ENCODE measurements at places on chromosomes 6 and 20. TPM values are rescaled to one million over a fixed set of nuclear protein-coding genes. Genes with fewer than 3 reads are reported as not detected.
A peak's percentile ranks its signal among the peaks of the same experiment; 100 is the strongest.

GRCh38 chr6:143842461-143842901 lies 657 bp upstream of the LTV1 start:
- peak; percentile 55 for ATAC-seq

DNA sequence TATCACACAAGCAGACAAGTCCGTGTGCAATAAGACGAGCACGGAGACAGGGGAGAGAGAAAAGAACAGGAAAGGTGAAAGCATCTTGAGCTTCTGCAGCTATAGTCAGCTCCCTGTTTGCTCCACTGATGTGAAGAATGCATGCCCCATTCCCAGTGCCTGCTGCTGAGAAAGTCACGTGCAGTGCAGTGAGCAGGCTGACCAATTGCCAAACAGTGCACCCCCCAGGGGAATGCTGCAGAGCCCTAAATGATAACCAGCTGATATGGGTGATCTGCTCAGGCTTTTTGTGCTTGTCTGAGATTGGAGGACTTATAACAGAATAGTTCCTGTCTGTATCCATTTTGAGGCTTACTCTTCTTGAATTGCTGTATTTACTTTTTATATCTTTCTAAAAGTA lies 121.5 kb downstream of the PACRG start:
- ATAC-seq: peak; percentile 73

DNA sequence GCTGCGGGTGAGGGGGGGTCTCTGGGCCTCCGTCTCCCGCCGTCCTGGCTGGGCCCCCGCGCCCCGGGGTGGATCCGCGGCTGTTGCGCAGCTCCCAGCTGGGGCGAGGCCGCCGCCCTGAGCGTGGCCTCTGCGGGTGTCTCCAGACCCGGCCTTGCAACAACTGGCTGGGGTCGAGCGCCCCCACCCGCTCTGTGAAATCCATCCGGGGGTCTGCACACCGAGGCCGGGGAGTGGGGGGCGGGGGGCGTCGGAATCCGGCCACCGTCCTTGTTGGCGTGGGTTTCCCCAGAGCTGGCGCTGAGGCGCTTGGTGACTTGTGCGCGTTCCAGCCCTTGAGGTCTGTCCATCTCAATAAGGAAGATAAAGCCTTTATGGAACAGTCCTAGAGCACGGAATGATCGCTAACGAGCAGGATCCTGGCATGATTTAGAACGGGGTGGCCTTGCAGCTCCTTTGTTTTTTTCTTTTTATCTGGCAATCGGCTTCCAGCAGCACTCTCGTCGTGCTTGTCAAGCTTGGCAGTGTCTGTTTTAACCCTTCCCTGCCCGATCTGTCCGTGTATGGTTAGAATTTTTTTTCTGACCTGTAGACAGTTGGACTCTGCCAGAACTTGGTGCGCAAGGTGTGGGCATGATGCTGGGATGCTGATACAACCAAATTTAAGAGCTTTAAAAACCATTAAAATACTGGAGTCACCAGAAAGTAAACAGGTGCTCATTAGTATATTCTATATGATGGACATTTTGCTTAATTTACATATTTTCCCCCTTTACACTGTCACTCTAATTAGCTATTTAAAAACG lies 675 bp downstream of the DSTN start:
- ATAC-seq: peak; percentile 60

DNA sequence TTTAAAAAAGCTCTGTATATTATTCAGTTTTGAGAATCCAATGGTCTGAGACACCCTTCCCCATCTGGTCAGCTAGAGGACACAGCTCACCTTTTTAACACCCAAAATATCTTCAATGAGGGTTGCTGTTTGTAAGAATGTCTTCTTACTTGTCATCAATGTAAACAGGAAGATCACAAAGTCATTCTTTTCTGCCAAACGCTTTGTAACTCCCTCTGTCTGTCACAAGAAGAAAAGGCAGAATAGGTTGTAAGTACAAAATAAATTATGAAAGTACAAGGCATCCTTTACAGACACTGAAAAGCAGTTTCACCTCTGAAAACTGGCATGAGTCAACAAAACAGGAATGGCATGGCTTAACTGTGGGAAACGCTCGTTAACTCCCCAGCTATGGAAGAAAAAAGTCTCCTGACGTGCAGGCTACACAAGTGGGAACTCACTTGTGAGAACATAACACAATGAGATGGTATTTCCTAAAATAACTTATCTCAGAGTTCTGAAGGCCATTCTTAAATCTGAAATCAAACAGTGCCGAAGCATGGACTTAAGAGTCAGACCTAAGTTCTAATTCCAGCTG lies 42.7 kb downstream of the TRPC4AP start:
- no peak for ATAC-seq

DNA sequence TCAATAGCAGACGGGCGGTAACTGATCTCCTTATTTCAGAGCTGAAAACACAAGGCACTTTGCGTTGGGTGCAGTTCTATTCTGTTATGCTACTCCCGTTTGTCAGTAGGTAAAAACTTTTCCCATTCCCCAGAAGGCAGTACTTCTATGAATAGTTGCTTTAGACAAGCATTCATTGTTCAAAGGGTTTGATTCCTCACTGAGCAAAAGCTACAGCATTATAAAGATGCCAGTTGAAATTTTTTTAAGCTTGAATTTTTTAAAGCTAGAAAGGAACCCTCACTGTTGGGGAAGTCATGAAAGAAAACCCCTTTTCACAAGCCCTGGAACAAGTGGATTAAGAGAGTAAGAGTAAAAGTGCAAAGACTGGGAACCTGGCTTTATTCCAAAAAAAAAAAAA lies 42.3 kb downstream of the FUT9 start:
- peak; percentile 64 for ATAC-seq

DNA sequence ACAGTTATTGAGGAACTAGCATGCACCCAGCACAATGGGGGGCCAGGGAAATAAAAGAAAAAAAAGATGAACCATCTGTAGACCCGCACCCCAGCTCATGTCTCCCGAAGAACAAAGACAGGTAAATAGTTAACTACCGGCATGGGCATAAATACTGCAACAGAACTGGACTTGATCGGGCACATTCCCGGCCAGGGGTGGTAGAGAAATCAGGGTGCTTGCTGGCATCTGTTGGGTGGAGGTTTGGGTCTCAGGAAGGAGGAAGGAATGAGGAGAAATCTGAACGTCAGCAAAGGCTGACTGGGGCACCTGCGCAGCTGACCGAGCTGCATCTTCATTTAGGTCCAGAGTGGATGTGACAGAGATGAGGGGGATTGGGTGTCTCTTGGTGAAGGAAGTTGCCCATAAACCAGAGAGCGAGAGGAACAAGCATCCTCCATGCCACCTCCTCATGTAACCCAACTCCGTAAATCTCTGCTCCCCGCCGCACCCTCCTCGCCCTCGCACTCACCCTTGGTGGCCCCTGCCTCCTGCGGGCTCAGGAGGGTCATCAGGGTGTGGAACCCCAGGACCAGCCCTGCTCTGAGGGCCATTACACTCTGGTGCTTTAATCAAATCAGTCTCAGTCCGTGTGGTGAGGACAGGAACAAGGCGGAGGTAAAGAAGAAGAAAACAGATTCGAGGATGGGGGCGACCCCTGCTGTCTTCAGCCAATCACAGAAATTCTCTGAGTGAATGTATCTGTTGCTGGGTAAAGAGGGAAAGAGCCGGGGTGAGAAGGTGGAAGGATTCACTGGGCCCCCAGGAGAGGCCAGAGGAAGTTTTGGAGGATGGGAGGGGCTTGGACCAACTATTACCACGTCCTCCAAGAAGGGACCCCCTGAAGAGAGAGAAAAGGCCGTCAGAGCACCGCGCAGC lies at the start of gene HLA-DOA:
TSS of gene HLA-DOA (minus strand) at position 648 of the 918 bp plus-strand sequence.
- no peak for ATAC-seq

Gene BPI
- not detected for total RNA-seq

DNA sequence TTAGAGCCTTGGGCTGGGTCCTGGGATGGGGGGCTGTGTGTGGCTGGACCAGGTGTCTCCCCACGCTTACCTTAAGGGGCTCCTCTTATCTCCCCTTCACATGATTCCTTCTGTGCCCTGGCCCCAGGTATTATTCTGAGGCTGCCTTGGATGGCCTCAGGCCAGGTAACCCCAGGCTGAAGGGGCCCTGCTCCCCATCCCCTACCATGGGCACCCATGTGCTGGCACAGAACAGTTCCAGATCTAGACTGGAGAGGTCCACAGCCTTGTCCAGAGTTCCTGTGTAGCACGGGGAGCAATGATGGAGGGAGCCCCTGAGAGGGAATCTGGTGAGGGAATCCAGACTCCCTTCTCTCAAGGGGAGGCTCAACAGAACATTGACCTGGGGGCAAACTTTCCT lies 32.1 kb downstream of the MOCS1 start:
- no peak for ATAC-seq

GRCh38 chr6:1510239-1510638 lies 99.5 kb upstream of the FOXC1 start:
- no peak for ATAC-seq

- ATAC-seq: peak; percentile 57
Measured at GRCh38 chr6:149560736-149561135, 5.4 kb upstream of the GINM1 start.

Gene CALHM5
- total RNA-seq: 1.2 TPM

Gene TSBP1
- total RNA-seq: 0.41 TPM

DNA sequence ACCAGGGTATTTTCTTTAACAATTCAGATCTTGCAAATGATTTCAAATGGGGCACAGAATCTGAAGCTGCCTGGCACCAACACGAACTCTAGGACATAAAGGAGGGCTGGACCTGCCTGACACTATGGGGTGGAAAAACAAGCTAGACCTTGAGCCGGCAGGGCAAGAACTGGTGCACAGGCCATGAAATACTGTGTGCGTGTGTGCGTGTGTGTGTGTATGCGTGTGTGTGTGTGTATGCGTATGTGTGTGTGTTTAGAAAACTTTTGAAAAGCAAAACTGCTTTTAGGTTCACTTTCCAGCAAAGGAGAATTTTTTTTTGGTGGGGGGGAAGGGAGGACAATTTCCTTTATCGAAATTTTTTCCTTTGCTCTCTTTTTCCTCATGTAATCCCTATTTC lies 11.9 kb upstream of the QKI start:
- ATAC-seq: no peak

DNA sequence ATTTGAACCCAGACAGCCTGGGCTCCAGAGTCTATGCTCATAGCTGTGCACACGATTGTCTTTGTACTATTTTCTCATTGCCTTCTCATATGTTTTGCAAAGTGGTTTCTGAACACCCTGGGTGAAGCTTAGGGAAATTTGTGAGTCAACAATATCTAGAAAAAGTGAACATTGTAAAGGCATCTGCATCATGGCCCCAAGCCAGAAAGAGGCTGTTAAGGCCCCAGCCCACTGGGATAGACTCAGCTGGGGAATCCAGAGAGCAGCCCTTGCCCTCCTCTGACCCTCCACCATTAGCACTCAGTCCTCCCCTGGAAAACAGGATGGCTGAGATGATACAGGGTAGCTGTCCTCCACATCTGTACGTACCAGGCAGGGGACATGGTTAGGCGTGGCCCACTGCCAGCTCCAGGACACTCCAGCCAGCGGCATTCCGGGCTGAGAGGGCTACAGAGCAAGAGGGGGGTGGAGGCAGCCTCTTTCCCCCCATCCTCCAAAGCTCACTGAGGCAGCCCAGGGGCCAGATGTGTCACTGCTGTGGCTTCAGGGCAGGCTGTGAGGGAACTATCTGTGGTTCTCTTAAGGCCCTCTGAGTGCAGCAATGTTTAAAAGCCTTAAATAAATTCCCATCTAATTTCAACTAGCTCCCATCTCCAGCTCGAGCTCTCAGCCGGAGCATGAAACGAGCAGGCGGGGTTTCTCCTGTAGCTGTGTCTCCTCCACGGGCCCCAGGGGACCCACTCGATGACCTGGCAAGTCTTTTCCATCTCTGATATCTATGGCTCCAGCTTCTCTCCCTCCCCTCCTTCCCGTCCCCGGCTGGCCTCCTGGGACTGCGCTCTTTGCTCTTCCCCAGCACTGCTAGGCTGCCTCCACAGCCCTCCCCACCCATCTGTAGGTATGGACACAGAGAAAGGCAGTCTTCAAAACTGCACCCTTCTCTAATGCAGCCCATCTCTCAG lies 209.4 kb upstream of the LRFN2 start:
- ATAC-seq: peak; percentile 91

DNA sequence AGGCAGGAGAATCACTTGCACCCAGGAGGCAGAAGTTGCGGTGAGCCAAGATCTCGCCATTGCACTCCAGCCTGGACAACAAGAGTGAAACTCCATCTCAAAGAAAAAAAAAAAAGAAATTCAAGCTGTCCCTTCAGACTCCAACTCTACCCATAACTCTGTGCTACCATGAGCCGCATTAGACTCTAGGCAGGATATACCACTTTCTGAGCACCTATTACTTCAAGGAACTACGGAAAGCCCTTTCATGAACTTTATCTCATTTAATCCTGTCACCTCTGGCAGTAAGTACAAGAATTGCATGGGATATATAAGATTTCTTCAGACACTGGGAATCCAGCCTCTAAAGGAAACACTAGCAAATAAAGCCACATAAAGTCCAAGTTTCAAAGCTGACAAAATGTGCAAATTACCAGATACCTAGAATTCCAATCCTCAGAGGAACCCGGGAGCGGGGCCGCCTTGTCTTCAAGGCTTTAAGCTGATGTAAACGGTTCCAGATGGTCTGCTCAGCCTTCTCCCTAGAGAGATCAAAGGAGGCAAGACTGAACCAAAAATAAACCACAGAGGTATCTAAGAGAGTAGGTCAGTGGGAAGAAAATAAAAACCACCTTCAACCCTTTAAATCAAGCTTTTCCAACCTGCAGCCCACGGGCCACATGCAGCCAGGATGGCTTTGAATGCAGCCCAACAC lies 9.4 kb downstream of the CDK5RAP1 start:
- no peak for ATAC-seq

DNA sequence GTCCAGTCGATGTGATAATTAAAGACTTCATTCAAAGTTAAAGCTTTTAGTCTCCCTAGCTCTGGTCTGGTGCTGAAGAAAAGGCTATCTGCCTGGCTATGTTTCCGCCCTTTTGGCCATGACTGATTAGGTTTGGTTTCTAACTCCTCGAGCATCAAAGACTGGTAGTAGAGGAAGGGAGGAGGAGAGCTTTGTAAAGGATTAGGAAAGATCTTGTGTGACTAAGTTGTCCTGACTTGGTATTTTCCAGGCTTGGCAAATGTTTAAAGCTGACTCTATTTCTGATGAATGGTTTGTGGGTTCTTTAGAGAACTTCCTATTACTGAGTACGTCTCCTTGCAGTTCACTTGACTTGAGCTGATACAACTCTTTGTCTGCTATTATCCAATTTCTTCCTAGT lies 312.9 kb downstream of the GJA1 start:
- ATAC-seq: no peak

- peak; percentile 25 for ATAC-seq
Measured at GRCh38 chr6:110882824-110883554, 8.4 kb downstream of the AMD1 start.

GRCh38 chr20:43995645-43996044 lies 81.0 kb downstream of the TOX2 start:
- no peak for ATAC-seq

- ATAC-seq: no peak
Measured at GRCh38 chr6:90350689-90351554, 54.3 kb upstream of the BACH2 start.

Gene ADAT2
- total RNA-seq: 3.7 TPM

DNA sequence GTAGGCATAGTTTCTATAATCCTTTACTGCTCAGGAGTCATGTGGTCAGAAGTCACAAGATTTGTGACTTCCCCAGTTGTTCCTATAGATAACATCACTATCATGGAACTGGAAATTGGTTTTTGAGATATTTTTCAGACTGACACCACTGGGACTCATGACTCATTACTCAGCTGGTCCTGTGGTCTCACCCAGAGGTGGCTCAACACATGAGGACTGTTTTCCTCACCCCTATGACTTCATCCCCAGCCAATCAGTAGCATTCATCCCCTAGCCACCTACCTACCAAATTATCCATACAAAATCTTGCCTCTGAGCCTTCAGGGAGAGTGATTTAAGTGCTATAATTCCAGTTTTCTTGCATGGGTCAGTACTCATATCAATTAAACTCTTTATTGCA lies 1217.7 kb downstream of the EPHA7 start:
- no peak for ATAC-seq
